Sigmoid colon (tissue), 7 donors: ENCODE measurements at places on chromosomes 12 and 14. TPM values are rescaled to one million over a fixed set of nuclear protein-coding genes. Genes with fewer than 3 reads are reported as not detected.

GRCh38 chr12:6902448-6902847, 2.2 kb upstream of the LRRC23 start:
- DNase-seq: peak; percentile 0

The LALBA gene
- total RNA-seq: not detected

- DNase-seq: no peak
Observed at GRCh38 chr12:90401185-90401584, 553.8 kb downstream of the CCER1 start.

GRCh38 chr14:56666716-56667115, 87.1 kb downstream of the TMEM260 start:
- no peak for DNase-seq

GRCh38 chr14:70113211-70113610, 75.5 kb downstream of the SLC8A3 start:
- DNase-seq: no peak

DNA sequence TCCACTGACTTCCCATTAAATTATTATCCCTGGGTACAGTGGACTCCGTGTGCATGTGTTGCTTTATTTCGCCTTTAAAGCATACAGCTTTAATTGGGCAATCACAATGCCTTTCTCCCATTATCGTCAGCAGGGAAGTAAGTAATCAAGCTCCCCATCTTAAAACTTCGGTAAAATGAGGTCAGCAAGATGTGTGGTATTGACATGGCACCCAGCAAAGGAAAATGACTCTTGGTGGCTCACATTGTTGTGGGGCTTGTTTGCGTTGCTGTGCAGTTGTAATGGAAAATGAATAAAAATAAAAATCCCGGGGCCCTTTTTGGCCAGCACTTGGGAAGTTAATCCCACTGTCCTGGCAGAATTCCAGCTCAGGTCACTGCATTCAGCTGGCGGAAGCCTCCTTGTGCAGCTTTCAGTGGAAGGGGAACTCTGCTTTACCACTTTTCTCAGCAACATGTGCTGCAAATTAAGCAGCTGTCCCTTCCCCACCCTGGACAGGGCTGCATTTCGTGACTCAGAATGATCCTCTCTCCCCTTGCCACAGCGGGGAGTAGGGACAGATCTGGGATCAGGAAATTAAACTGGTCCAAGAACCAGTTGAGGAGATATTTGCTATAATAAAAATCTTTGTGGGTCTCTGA, 13.9 kb upstream of the ATP2A2 start:
- peak; percentile 81 for DNase-seq

- DNase-seq: no peak
Observed at GRCh38 chr12:76260390-76260748, 87.8 kb downstream of the BBS10 start.

- no peak for DNase-seq
Observed at GRCh38 chr12:45893240-45893639, 97.1 kb downstream of the SCAF11 start.

DNA sequence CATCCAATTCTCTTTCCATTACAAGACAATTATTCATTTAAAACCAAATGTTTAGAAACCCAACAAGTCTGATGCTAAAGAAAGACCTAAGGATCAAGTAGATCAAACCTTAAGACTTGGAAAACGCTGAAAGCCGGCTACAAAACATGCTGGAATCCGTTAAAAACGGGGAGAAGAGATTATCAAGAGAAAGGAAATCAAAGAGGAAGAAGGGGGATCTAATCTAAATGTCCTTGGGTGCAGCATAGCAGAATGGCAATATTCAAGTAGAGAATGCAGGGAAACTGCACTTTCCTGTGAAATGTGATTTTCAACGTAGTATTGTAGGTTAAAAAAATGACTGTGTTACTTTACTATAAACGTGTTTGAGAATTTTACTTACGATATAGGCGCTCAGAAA, 1.3 kb downstream of the PPP1R13B start:
- DNase-seq: no peak

The AKAP3 gene
- 0.36 TPM for total RNA-seq

The KLHL33 gene
- 0.41 TPM for total RNA-seq

The PLEKHD1 gene
- total RNA-seq: under 0.01 TPM

The DLST gene
- 72.4 TPM for total RNA-seq

The GZMB gene
- total RNA-seq: 1.5 TPM

DNA sequence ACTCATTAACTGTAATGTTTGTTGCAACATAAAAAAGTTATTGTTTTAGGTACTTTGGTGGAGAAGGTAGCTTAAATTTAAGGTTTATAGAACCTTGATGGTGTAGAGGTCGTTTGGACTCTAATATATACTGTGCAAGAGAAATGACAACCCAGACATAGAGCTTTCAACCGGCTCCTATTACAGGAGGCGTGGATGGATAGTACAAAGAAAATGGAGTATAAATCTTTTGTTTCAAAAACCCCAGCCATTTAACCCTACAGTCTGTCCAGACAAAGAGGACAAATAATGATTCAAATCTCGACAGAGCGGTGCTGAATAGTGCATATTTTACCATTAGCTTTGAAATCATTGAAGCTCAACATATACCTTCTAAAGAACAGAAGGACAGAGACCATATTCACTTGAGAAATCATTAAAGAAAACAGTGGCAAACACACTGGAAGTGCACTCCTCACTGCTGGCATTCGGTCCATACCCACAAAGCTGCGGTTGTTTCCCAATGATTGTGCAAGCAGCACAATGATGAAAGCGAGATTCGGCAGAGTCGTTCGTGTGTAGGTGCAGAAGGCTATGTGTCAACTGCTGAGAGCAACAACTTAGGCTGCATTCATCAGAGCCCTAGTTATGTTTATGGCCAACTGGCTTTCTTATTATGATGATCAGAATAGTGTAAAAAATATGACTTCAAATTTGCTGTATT, 688.6 kb downstream of the NOVA1 start:
- DNase-seq: no peak

The KRT74 gene
- total RNA-seq: not detected

DNA sequence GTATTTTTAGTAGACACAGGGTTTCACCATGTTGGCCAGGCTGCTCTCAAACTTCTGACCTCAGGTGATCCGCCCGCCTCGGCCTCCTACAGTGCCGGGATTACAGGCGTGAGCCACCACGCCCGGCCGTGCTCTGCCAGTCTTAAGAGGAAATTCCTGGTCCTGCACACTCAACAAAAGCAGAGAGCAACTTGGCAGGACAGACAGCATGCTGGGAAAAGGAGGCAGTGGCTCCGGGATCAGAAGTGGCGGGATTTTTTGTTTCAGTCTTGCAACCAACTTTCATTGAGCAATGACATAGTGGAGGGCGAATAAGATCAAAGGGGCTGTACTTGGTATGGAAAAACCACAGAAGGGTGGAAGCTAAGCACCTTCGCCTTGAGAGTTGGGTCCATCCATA, 2.1 kb downstream of the CKAP4 start:
- peak; percentile 81 for DNase-seq

- DNase-seq: no peak
Observed at GRCh38 chr14:63286071-63286470, 32.7 kb downstream of the GPHB5 start.

The NTS gene
- total RNA-seq: not detected

- DNase-seq: no peak
Observed at GRCh38 chr12:21697904-21698630, 40.4 kb upstream of the LDHB start.

GRCh38 chr14:103380719-103381377, 4.4 kb upstream of the MARK3 start:
- DNase-seq: no peak

- DNase-seq: no peak
Observed at GRCh38 chr12:80118565-80119324, 19.4 kb downstream of the OTOGL start.

The LBHD2 gene
- not detected for total RNA-seq

- DNase-seq: no peak
Observed at GRCh38 chr14:56794557-56795283, 15.6 kb downstream of the OTX2 start.

The NOVA1 gene
- 32.4 TPM for total RNA-seq

DNA sequence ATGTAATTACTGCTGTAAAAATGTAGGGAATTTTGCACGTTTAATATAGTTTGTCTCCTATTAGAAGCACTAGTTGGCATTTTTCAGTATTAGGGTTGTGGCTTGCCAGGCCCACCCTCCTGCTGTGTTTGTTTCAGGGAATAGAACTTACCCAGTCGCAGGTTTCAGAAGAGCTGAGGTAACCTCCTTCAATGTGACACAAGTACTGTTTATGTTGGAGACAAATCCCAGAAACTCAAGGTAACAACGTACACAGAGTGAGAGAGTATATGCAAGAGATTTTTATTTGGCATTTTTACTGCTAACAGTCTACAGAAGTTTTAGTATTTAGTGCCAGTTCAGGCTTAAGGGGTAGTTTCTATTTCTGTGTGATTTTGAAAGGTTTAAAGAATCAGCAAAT, 284.3 kb downstream of the RAD51B start:
- peak; percentile 73 for DNase-seq

The AGAP2 gene
- 3.0 TPM for total RNA-seq

GRCh38 chr12:124493809-124494750, 73.3 kb downstream of the NCOR2 start:
- no peak for DNase-seq

DNA sequence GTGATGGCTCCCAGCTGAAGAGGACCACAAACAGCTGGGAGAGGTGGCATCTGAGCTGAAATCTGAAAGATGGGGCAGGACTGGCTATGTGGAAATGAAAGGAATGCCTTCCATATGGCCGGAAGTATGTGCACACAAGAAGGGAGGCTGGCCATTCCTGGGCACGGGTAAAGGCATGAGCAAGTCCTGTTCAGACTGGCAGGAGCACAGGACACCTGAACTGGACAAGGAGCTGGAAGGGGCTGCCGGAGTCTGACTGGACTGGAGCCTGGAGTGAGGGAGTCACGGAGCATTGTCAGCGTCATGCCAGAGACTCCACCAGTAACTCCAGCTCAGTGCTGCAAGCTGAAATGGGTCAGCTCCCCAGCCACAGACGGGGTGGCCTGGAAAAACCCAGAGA, 11.9 kb upstream of the TC2N start:
- DNase-seq: no peak

- DNase-seq: no peak
Observed at GRCh38 chr14:29709490-29709889, 218.2 kb downstream of the PRKD1 start.

DNA sequence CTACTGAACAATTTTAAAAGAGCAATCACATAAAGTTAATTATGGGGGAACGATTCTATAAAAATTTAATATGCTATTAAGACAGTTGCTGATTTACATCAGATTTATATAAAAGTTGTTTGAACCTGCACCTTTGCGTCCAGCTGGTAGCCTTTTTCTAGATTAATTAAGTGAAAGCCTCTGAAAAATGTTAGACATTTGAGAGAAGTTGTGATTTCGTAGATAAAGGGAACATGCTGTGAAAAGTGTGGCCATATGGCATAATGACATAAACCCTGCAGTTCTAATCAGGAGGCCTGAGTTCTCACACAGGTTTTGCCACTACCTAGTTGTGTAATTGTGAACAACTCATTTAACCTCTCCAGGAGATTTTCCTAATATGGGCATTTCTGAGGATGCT, 187.2 kb downstream of the TMTC2 start:
- no peak for DNase-seq

DNA sequence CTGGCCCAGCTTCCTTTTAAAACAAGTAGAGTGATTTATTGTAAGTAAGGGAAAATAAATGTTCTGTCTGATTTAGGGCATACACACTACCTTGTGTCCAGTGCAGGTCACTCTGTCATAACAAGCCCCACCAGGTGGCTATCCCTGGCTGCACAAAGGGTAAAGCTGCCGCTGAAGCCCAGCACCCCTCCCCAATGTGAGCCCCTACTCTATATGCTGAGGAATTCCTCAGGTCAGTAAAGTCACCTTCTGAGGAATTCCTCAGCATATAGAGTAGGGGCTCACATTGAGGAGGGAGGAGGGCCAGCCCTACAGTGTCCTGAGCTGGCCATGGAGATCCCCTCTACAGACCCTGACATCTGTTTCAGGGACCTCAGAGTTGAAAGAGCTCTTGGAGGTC, 67.2 kb downstream of the TBC1D30 start:
- DNase-seq: no peak

GRCh38 chr12:15013634-15014179, 40.9 kb downstream of the PDE6H start:
- no peak for DNase-seq

- no peak for DNase-seq
Observed at GRCh38 chr14:103859416-103860202, 12.2 kb upstream of the PPP1R13B start.

- no peak for DNase-seq
Observed at GRCh38 chr14:53113989-53114388, 39.1 kb downstream of the DDHD1 start.

The SERPINA5 gene
- 1.4 TPM for total RNA-seq

DNA sequence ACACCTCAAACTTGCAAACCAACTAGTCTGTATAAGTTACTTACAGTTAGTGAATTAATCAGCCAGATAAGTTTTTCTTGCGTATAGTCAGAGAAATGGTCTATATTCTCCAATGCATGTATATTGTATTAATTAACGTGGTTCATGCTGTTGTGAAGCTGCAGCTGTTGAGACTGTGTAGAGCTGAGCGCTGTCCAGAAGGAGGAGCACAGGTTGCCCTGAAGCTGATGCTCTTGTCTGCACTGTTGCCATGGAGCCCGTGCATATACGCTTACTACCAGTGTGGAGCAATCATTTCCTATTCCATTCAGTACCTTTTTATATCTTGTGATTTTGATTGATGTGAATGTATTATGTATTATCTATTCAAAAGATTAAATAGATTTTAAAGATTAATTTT, 74.3 kb upstream of the ARID2 start:
- DNase-seq: no peak

DNA sequence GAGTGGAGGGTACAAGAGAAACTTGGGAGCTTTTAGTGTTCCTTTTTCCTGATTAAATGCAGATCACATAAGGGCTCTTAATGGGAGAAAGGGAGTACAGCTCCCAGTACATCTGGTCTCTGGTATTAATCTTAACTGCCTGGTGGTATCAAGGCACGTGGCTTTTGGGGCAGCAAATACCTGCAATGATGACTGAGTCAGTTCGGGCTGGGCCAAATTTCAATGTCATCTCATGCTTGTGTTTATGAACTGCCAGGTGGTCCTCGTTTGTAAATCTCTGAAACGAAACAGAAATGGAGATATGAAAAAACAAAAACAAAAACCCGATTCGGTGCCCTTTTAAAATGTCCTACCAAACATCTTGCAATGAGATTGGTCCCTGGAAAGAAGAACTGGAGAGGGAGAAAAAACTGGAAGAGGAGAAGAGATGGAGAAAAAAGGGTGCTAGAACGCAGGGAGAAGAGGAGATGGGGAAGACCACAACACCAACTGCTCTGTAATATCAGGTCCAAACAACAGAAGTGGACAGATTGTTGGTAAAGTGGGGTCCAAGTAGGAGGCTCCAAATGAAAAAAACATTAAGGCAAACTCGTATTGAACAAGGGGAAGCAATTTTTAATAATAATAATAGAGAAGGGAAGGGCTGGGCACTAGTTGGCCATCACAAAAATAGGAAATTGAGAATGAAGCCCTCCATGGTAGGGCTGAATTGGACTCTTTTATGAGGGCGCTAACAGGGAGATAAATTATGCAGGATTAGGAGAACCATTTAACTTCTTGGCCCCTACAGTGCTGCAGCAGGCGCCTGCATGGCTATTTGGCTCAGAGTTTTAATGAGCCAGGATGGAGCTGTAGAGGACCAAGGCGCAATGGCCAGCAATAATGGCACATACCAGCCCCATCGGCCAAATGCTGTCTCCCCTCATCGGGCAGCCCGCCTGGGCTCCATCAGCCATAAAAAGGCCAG, 45.4 kb upstream of the NPFF start:
- no peak for DNase-seq
